ENCODE measurements at places on chromosomes 6 and 20.

DNA sequence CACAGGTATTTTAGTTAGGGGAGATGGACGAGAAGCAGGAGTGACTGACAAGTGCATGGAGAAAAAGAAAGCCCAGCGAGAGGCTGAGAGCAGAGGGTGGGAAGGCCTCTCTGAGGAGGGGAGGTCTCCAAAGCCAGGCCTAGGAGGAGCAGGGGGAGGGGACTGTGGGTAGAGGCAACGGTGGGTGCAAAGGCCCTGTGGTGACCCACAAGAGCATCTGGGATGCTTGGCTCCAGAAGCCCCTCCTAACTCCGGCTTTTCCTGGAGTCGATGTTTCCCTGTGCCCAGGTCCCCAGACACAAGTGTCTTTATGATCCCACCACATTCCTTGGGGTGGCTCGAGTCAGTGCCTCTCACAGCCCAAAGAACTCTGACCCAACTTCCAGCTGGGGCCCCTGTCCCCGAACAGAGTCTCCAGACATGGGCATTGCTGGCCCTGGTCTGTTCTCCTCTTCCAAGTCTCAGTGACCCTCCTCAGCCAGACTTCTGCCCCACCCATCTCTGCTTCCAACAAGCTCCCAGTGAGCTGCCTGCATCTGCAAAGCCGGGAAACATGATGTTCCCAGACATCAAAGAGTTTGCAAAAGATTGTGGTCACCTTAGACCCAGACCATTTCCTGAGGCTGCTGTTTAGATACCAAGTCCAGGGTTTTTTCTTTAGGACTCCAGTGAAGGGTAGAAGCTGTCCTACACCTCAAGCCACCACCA is 11.1 kb upstream of the BMP7 start:
- no peak for DNase-seq

DNA sequence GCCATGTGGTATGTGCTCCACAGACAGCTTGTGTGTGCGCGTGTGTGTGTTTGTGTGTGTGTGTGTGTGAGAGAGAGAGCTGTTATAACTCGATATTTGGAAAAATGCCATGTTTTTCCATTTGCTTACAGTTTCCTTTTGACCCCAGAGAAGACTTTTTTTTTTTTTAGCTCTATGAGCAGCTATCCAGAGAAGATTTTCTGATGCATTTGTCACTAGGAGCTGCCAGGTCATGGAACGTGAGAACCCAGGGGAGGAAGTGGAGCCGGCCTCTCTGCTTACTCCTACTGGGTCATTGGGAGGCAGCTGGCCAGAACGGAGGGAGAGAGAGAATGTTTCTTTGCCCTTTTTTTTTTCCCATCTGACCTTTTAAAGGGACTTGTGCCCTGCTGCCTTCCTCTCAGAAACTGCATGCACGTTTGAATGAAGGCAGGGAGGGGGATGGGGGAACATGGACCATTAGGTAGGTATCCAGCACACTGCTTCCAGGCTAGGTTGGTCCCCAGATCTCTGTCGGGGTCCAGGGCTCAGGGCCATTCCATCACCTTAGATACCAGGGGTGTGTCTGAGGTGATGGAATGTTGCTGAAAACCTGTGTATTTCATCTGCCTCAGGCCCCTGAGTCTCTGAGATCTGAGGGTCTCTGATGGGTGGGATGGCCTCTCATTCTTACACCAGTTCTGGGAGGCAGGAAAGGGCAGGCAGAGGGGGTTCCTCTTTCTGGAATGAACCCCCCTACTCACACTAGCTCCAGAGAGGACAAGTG is 11.2 kb upstream of the MRPS18A start:
- no peak for DNase-seq

DNA sequence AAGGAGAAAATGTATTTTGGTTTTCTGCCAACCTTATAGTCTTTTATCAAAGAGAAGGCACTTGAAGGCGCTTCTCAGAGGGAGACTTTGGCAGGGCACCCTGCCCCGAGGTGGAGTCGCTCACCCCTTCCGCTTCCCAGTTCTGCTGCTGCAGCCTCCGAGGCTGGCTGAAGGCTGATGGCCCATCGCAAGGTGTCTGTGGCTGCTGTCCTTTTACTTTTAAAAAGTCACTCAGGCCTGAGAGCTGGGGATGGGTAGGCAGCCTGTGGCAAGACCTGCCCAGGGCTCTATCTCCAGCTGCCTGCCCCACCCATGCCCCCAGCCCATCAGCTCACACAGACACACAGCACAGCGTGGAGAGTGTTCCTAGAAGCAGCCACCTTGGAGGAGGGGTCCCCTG is 206.6 kb upstream of the CST7 start:
- DNase-seq: no peak

DNA sequence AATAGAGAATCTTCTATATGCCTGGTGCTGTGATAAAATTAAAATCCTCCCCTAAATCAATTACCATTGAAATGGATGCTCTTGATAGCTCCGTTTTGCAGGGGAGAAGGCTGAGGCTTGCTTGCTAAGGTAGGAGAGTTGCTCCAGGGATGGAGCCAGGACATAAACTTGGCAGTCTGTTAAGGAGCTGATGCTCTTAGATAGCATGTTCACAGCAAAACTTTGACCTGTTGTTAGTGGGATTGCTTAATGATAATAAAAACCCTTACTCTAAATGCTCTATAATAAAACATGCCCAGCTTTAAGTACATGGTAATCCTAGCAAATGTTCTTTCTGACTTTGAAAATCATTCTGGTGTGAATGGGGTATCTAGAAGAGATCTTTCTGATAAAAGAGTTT is 228.4 kb upstream of the JAG1 start:
- no peak for DNase-seq

GRCh38 chr6:97186416-97186999 is 96.5 kb downstream of the MMS22L start:
- peak; percentile 3 for DNase-seq

GRCh38 chr6:11111769-11112437 is 378 bp upstream of the ERVFRD-1 start:
- no peak for DNase-seq

GRCh38 chr6:160378218-160378617 is 30.0 kb downstream of the SLC22A3 start:
- no peak for DNase-seq

DNA sequence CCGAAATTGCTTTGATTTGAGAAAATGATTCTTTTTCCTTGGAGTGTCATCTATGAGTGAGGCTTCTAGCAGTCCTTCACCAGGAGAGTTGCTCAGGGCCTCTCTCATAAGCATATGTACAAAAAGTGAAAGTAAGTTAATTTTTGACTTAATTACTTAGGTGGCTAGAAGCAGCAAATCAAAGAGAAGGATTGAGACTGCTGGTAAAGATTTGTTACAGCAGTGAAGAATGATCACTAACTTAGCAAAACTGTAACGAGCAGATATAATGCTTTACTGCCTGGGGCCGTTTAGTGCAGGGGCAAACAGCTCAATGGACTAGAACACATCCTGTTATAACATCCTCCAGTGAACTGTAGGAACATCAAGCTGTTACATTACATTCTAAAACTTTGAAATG is 167.8 kb upstream of the RIPOR2 start:
- no peak for DNase-seq

- DNase-seq: no peak
These were observed 54.9 kb upstream of the TULP4 start for GRCh38 chr6:158257425-158257759.

- DNase-seq: no peak
These were observed 7.5 kb upstream of the TNXB start for GRCh38 chr6:32116674-32117073.

- no peak for DNase-seq
These were observed 24.9 kb upstream of the EDN1 start for GRCh38 chr6:12265296-12265695.

DNA sequence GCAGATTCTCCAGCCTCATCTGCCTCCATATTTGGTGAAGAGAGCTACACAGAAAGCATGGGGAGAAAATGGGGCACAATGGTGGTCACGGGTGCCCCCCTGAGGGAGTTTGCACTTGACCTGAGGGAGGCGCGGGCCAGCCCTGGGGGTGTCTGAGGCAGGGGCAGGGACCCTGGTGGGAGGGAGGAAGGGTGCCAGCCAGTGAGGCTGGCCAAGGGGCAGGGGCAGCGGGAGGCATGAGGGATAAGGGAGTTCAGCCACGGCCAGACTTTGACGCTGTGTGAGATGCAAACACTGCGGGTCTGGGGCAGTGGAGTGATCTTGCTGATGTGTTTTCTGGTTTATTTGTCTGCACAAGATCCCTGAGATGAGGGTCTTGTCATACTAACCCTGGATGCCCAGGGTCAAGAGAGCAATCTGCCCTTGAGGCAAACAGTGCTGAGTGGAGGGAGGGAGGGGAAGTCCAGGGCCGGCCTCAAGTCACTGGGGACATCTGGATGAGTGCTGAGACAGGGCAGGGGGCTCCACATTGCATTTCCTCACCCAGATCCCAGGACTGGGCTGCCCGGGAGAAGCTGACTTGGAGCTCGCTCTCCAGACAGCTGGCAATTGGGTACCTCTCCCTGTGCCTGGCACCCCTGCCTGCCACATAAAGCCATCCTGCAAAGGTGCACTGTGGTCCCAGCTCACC is 8.8 kb upstream of the PCMTD2 start:
- no peak for DNase-seq

DNA sequence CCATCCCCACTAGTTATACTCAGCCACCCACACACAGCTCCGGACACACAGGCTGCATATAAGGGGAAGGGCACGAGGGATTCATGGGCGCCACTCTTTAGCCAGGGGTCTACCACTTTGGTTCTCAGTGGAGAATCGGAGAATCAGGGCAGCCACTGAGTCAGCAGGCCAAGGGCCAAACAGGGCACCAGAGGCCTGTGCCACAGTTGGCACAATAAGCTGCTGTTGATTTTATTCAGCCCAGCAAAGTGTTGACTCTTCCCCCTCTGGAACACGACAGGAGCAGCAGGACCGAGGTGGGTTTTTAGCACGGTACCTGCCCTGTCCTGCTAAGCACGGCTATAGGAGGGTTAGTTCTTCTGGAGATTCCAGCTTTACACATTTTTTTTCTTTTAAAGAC is 48.3 kb downstream of the GJA10 start:
- DNase-seq: no peak

GRCh38 chr6:111354758-111355555 is 128.1 kb downstream of the REV3L start:
- no peak for DNase-seq

DNA sequence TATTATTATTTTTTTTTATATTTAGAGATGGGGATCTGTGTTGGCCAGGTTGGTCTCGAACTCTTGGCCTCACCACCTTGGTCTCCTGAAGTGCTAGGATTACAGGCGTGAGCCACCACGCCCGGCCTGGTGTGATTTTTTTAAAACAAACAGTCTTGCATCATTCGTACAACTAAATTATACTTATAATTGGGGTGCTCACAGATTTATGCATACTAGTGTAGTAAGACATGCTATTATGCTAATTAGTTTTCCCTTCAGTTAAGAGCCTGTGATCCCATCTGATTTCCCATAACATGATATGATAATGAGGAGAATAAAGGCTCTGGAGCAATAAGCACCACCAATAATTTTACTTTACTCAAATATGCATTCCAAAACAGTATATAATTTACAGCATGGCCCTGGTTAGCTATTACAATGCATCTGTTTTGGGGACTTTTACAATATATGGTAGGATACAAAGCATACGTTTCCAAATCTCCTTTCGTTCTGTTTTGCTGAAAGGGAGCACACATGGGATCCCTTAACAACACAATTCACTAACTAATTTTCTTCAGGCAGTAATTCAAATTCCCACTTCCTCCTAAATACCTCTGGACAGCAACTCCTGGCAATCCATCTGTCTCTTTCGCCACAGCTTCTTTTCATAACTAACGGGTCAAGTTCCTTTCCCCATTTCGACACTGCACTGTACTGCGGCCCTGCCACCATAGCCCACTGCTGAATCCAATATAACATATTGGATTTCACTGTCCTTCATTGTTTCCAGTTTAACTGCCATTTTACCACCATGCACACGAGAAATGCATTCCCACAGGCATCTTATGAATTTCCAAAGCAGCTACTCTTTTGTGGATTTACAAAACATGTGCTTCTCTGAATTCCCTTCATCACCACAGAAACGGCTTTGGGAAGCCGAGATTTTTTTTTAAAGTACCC is 1.7 kb downstream of the NUDT3 start:
- no peak for DNase-seq

GRCh38 chr6:160462551-160463109 is 114.5 kb downstream of the SLC22A3 start:
- no peak for DNase-seq

GRCh38 chr20:2473516-2473915 is 2.9 kb upstream of the SNRPB start:
- DNase-seq: no peak
